SK-N-SH treated with all-trans-retinoic acid at 6 μM for 48 hours (cell line): ENCODE measurements at places on chromosomes 6 and 20.

- no peak for ATAC-seq
Measured at GRCh38 chr20:62621251-62622110, 20.8 kb upstream of the SLCO4A1 start.

- ATAC-seq: no peak
Measured at GRCh38 chr20:42441864-42442331, 747.8 kb downstream of the PTPRT start.

DNA sequence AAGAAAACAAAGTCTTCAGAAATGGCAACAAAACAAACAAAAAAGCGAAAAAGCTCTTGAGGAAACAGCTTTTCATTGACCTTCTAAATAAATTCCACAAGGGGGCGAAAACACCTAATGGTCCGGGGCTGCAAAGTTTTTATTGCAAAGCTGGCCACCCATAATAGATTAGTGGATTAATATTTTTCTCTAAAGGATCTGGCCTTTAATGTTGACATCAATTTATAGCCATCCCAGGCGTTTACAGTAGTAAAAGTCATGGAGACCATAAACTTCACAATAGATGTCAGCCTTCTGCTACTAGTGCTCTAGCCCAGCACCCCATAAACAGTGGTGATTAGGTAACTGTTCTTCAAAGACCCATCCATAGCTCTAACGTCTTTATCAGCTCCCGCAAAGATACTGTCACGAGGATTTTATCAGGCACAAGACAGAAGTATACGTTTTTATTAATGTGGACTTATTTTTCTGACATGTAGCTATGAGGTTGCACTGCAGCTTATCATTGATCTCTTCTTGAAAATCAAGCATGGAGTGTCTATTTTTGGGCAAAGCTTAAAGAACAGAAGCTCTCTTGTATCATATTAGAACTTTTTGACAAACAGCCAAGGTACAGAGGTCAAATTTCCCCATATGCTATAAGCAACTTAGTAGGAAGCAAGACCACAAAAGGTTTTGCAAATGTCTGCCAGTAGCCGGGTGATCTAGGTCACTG is 4.7 kb downstream of the CITED2 start:
- ATAC-seq: peak; percentile 41

DNA sequence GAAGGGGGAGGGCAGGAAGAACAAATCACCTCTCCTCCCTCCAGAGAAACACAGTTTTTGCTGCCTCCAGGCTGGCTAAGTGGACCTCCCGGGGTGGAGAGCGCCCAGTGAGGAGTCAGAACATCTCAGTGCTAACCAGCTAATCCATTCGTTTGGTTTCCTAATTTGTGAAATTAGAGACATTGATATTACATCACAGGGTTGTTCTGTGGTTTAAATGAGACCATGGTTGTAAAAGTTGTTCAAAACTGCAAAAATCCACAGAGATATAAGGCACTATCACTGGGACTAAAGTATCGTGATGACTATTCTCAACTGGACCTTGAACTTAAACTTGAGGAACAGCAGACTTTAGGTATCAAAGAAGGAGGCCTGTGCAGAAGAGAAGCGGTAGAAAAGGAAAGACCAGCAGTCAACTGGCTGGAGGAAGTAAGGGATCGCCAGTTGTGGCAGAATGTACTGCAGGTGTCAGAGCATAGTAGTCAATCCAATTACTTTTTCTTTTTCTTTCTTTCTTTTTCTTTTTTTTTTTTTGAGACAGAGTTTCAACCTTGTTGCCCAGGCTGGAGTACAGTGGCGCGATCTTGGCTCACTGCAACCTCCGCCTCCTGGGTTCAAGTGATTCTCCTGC is 33.9 kb downstream of the RIPOR2 start:
- no peak for ATAC-seq

DNA sequence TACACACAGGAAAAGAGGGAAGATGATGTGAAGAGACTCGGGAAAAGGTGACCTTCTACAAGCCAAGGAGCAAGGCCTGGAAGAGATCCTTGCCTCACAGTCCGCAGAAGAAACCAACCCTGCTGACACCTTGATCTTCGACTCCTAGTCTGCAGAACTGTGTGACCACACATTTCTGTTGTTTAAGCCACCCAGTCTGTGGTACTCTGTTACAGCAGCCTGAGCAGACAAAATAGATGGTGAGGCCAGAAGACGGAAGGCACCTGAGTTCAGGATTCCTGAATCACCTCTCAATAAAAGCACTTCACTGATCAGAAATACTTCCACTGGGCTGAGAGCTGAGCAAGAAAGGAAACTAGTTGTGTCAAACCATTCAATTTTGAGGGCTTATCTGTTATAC is 103.3 kb downstream of the BACH2 start:
- ATAC-seq: no peak

GRCh38 chr6:42947950-42948349 is 12.6 kb upstream of the GNMT start:
- ATAC-seq: no peak

DNA sequence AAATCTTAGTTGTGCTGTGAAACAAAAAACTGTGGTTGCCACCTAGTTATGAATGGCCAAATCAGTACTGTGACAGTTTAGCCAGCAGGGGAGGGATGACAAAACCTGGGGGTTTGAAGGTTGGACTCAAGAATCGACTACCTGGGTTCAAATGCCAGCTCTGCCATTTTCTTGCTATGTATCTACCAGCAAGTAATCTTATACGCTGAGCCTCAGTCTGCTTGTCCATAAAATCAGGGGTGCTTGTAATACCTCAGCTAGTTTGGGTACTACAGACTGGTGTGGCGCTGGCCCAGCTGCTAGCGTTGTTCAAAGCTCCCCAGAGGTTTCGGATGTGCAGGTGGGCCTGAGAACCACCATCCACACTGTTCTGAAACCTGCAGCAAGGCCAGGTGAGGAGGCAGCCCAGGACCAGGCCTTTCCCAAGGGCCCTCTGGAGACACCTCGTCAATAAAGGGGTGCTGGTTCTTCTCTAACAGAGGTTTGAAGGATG is 40.4 kb downstream of the TRAM2 start:
- no peak for ATAC-seq

GRCh38 chr20:51036827-51037531 is 14.1 kb upstream of the KCNG1 start:
- no peak for ATAC-seq

- no peak for ATAC-seq
Measured at GRCh38 chr6:137282254-137282653, 63.1 kb upstream of the IFNGR1 start.

DNA sequence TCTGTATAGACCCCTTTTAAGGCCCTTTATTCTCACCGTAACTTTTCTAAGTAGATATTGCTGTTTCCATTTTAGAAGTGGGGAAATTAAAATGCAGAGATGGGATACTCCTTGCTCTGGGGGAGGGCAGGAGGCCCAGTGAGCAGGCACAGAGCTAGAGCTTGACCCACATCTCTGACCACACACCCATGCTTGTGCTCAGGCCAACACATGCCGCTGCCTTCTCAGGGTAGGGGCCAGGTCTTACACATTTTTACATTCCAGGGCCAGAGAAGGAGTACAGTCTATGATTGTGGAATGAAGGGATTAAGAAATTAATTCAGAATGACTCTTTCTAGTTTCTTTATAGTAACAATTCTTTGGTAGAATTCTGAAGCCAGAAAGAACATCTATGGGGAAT is 104.8 kb downstream of the SOBP start:
- no peak for ATAC-seq

DNA sequence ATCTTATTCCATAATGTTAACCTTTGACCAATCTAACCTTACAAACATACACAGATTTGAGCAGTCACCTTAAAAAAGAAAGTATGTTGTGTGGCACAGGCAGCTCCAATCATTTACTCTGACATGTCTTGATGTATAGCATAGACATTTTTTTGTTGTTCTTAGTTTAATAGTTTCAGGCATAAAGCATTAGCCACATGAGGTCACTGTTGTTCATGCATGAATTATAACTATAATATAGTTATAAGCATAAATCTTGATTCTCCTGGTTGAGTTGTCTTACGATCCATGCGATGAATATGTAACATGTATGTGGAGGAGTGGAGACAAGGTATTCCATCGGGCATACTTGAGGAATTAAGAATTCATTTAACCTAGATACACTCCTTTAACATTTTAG is 26.1 kb upstream of the NKAIN2 start:
- ATAC-seq: no peak

GRCh38 chr6:25703005-25703404 is 51.0 kb downstream of the SCGN start:
- ATAC-seq: no peak

GRCh38 chr20:61373055-61373399 is 121.0 kb downstream of the CDH4 start:
- ATAC-seq: no peak

- ATAC-seq: no peak
Measured at GRCh38 chr20:59782986-59783640, 150.3 kb downstream of the SYCP2 start.

- ATAC-seq: peak; percentile 94
Measured at GRCh38 chr6:166330612-166331011, 11.7 kb downstream of the SFT2D1 start.

DNA sequence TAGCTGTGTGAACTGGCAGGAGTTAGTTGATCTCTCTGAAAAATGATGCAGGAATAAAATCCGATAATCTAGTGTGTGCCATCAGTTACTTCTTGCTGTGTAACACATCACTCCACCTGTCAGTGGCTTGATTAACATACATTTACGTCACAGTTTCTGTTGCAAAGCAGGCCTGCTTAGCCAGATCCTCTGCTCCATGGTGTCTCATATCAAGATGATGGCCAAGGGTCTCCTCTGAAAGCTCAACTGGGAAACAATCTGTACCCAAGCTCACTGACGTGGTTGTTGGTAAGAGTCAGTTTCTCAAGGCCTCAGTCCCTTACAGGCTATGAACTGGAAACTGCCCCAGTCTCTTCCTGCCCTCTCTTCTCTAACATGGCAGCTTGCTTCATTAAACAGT is 51.8 kb downstream of the FOXA2 start:
- no peak for ATAC-seq

DNA sequence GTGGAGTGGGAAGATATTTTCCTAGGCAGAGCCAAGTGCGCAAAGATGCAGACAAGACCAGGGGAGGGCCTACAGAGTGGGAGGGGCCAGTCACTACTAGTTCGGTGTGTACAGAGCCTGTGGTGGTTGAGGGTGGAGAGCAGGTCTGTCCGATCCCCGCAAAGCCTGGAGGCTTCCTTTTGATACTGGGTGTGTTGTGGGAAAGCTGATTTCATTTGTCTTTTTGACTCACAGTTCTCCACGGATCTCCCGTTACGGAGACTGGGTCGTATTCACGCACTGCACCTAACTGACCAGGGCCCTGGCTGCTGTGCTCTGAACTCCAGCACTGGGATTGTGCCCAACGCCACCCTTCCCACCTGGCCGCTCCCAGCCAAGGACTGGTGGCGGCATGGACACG is 1.4 kb upstream of the TIAM2 start:
- no peak for ATAC-seq

GRCh38 chr6:104527311-104527710 is 332.4 kb downstream of the HACE1 start:
- no peak for ATAC-seq

DNA sequence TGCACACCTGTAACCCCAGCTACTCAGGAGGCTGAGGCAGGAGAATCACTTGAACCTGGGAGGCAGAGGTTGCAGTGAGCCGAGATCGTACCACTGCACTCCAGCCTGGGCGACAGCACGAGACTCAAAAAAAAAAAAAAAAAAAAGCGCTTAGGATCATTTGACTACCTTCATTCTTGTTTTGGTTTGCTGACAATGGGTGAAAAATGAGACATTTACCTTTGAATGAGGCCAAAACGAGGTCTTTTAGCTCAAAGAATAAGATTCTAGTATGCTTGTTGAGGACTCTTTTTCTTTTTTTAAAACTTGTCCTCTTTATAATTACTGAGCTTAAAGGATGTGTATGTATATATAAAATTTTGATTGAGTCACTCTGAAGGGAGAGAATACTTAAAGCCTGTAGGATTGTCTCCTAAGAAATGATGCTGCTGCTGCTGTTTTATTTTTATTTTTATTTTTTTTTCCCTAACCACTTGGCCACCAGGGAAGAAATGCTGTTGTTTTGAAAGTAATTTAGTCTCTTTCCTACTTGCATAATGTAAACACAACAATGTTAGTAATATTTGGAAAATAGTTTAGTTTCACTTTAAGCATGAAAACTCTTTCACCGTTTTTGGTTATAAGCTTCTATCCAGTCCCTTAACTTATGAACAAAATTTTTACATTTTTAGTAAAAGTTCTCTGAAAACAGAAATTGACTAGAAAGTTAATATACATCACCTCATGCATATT is 7.9 kb downstream of the UBR2 start:
- no peak for ATAC-seq

DNA sequence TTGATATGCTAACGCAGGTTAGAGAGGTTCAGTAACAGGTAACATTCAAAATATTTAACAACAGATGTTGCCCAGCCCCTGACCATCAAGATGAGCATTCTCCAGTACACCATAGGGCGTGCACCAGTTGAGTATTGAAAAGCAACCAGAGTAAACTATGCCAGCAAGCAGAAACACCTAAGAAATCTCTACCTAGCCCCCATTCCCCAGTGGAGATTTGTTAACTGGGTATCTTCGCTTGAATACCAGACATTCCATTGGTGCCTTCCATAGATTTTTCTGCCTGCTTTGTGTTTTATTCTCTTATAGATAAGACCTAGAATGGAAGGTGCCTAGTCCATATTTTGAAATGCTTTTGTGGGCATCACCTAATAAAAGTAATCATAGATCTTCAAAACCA is 623.9 kb downstream of the KIF16B start:
- ATAC-seq: no peak

GRCh38 chr6:105402939-105403935 is at the start of gene PREP:
PREP (minus strand) TSS chr6:105403082; CDS start chr6:105402891, 191 bp downstream.
- peak; percentile 95 for ATAC-seq

DNA sequence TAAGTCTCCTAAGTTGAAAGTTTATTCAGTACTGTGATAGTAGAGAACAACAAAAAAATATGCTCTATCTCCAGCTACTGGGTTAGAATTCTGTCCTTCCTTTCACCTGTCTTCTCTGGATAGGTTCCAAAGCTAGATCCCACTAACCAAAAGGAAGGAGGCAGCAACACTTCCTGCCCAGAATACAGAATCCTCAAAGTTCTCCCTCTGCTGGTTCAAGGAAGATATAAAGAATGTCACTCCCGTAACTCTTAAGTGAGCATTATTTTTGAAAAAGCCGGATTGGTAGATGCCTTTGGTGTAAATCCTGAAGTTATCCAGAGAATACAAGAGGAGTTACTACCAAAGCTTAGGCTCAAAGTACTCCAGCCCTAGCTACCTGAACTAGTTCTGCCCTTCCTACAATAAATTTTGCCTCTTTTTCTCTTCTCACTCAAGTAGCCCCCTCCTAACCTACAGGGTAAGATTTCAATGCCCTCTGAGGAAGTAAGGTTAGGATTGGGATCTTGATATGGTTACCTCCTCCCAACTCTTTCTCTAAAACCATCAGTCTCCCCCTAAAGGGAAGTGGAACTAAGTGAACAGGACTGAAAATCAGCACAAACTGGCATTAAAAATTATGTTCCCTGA is 26.0 kb upstream of the CRIP3 start:
- peak; percentile 94 for ATAC-seq

DNA sequence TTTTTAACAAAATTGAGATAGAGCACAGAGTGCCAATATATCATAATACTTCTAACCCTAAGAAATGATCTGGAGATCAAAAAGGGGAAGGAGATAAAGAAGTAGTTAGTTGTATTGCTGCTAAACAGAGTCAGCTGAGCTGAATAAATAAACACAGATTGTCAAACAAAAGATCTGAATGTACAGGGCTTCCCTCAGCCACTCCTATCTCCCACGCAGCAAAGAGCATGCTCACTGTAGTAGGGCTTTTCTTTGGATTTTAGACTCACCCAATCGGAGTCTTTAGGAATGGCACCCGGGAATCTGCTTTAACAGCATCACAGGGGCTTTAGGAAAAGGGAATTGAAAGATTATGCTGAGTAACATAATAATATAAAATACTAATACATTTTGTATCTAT is 222.2 kb upstream of the STXBP5 start:
- ATAC-seq: no peak

- ATAC-seq: no peak
Measured at GRCh38 chr6:150659046-150659763, 59.5 kb downstream of the PLEKHG1 start.
